ENCODE measurements at places on chromosomes 3 and 15.
A peak's percentile ranks its signal among the peaks of the same experiment; 100 is the strongest.

GRCh38 chr3:111856501-111856900 is 2.6 kb upstream of the PHLDB2 start:
- no peak for DNase-seq

GRCh38 chr3:54360320-54360719 is 238.0 kb downstream of the CACNA2D3 start:
- no peak for DNase-seq

DNA sequence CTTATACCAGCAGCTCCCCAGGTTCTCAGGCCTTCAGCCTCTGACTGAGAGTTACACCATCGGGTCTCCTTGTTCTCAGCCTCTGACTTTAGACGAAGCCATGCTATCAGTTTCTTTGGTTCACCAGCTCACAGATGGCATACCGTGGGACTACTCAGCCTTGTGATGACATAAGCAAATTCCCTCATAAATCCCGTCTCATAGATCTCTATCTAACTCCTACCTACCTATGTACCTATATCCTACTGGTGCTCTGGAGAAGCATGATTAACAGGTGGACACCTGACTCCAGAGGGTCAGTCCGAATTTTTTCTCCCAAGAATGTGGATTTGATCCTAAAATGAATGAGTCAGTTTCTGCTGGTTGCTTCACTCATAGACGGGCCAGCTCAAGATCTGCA is 59.1 kb upstream of the CDV3 start:
- no peak for DNase-seq

GRCh38 chr3:149388531-149389417 is 11.3 kb upstream of the TM4SF1 start:
- no peak for DNase-seq

GRCh38 chr3:96101006-96101560 is 713.3 kb upstream of the EPHA6 start:
- DNase-seq, result no peak

GRCh38 chr3:128648402-128648801 is 2.2 kb downstream of the RPN1 start:
- DNase-seq, result no peak

GRCh38 chr3:39707314-39707909 is 102.0 kb upstream of the MYRIP start:
- no peak for DNase-seq

DNA sequence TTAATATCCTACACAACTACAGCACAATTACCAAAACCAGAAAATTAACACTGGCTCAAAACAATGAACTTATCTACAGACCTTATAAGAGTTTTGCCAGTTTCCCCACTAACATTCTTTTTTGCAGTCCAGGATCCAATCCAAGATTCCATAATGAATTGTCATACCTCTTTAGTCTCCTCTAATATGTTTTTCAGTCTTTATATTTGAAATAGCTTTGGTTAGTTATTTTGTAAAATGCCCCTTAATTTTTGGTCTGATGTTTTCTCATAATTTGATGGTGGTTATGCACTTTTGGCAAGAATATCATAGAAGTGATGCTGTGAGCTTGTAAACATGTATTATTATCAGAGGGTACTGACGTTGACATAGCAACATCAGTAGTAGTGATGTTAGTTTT is 124.3 kb downstream of the ISL2 start:
- no peak for DNase-seq

- DNase-seq, result no peak
These were observed 3.0 kb upstream of the HDGFL3 start for GRCh38 chr15:83210619-83211018.

- no peak for DNase-seq
These were observed 38.7 kb upstream of the FBN1 start for GRCh38 chr15:48683991-48684765.

DNA sequence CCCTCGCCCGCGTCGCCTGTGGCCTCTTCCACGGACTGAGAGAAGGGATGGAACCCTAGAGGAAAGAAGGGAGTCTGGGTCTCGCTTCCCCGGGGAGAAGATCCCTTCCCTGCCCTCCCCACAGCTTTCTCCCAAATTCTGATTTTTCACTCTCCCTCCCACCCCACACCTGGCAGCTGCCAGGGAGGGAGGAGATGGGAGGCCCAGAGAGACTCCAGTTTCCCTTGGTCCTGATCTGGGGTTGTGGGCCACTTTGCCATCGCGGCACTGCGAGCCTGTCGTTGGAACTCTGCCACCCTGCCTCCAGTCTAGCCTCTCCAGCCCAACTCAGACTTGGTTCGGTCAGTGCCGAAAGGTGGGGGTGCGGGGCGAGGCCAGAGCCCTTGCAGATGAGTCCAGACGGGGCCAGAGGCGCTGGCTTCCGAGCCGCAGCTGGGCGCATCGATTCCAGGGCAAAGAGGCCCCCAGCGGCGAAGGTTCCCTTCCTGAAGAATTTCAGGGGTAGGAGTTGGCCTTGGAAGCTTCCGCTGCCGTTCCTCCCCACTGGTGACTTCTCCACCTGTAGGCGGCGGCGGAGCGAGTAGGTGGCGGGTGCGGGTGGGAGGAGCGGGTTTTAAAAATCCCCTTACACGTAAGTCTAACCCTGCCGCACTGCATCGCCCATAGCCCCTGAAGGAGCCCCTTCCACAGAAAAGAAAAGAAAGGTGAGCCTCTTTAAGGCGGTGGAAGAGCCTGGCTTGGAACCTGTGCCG is 5.2 kb downstream of the WNT5A start:
- no peak for DNase-seq

GRCh38 chr15:62592920-62593319 is 427.8 kb upstream of the C2CD4B start:
- no peak for DNase-seq

GRCh38 chr15:37108381-37109167 is 8.2 kb upstream of the MEIS2 start:
- no peak for DNase-seq

DNA sequence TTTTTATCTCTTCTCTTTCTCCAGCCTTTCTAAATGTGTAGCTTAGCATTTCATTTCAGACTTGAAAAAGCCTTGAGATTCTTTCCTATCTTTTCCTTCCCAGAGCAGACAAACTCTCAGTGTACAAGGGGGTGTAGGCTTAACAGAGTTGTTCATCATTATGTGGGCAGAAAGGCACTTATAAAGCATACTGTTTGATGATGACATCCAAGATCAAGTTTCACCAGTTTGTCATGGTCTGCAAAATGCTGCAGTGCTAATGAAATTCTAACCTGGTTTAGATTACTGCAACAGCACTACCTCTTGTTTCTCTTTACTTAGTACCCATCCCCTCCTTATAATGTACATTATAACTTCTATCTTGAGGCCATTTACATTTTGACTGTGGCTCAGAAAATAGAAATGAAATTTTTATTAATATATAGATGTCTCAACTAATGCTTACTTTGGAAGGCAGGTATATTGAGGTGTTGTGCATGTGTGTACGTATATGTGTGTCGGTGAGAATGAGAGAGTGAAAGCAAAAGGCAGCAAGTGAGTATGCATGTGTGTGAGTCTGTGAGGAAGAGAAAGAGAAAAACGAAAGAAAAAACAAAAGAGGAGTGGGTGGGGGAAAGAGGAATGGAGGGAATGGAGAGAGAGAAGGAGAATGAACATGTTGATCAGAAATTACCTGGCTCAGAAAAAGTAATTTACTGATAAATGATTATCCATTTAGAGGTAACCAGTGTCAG is 1043.6 kb downstream of the TUSC7 start:
- DNase-seq, result no peak

- no peak for DNase-seq
These were observed 284.7 kb upstream of the STT3B start for GRCh38 chr3:31247850-31248562.

- DNase-seq, result no peak
These were observed 760.1 kb downstream of the ZNF385D start for GRCh38 chr3:20990896-20991295.

DNA sequence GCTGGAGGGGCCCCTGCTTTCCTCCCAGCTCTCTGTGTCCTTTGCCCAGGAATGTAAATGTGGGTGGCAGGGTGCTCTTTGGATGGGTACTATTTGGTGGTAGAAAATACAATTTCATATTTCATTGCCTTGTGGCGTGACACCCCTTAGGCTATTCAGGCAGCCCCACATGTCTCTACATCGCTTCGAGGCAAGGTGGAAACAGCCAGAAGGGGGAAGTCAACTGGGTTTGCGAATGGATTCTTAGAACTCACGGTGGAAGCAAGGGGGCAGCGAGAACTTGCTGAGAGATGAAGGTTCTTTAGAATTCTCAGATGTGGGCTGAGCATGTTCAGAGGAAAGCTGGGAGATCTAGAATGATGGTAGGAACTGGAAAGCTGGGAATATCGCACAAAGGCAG is 25.3 kb downstream of the PLA2G4D start:
- DNase-seq, result no peak

GRCh38 chr15:89034305-89034704 is 54.0 kb upstream of the ABHD2 start:
- no peak for DNase-seq

DNA sequence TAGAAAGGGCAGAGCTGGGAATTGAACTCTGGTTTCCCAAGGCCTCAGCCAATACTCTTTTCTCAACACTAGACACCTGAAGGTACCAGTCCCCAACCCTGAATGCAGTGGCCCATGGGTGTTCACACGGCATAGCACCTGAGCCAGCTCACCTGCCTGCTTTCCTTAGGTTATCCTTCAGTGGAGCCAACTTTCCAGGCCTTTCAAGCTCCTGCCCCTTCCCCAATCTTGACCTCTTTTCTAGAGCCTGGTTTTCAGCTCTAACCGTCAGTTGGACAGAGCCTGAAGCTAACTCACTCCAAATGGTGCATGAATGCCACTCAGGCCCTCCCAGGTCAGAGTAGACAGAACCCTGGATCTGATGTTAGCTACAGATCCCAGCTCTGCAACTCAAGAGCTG is 66.1 kb upstream of the ITGA11 start:
- DNase-seq, result no peak

GRCh38 chr3:126888186-126888760 is 94.6 kb upstream of the PLXNA1 start:
- no peak for DNase-seq

GRCh38 chr3:138594150-138594934 is at the start of gene CEP70:
Gene CEP70 (minus strand): TSS chr3:138594260. CDS start chr3:138572927, 21,333 bp downstream.
- peak; percentile 86 for DNase-seq

DNA sequence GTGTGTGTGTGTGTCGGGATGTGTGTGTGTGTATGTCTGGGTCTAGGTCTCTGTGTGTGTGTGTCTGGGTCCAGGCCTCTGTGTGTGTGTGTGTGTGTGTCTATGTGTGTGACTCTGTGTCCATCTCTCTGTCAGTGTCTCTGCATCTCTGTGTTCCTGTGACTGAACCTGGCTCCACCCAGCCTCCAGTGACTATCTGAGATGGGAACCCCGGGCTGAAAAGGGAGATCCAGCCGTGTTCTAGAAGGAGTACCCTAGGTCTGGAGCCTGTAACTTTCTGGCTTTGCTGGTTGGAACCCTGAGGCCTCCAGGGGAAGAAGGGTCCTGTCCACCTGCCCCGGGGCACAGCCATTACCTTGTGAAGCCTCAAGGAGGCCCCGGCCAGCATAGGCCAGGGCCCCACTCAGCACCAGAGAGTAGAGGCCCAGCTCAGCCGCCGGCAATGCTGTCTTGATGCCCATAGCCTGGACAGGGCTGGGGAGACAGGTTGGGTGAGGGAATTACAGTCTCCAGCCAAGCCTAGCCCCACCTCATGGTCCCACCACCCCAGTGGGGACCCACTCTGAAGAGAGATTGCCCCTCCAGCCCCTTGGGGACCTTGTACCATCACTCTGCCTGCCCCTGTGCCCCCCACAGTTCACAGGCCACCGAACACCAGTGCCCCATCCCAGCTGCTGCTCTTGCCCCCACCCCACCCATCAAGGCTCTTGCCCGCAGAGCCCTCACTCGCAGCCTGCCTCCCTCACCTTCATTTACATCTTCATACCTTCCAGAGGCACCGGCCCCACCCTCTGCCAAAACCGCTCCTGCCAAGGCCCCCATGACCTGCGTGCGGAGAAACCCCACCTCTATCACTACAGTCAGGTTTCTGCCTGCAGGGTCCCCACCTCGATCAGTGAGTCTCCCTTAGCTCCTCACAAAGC is 2.0 kb downstream of the HHATL start:
- no peak for DNase-seq

DNA sequence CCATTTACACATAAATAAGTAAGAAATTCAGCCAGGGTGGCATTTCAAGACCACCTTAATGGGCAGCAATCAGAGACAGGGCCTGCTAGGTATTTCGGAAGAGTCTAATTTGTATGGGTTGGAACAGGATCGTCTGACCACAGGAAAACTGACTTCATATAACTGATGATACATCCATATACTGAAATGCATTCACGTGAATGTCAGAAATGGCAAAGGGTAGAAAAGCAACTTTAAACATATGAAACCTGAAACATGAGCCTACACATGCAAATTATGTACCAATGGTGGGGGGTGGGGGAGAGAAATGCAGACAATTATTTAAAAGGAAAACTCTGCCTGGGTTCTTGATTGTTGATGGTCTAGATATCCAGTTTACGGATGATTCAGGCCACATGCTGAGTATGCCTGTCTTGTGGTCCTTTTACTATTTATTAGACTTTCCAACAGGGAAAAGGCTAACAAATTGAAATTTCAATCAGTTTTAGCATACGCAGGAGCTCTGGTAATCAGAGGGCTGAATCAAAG is 582.2 kb downstream of the FOXP1 start:
- DNase-seq, result no peak

DNA sequence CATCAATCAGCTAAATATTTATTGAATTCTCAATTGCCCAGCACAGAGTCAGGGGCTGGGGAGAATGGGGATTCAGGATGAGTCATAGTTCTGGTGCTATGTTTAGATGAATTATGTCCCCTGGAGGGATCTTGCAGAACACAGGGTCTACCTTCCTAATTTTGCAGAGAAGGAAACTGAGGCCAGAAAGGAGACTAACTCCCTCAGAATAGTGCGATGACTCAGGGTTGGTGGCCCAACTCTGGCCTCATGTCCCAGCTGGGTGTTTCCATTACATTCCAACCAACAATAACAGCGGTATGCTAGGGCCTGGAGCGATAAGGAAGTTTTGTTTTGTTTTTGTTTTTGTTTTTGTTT is 270.9 kb downstream of the TLE3 start:
- no peak for DNase-seq

GRCh38 chr3:130849091-130849552 is 44.8 kb upstream of the ATP2C1 start:
- DNase-seq, result no peak

- DNase-seq, result no peak
These were observed 221.4 kb downstream of the NR1D2 start for GRCh38 chr3:24166515-24166914.

DNA sequence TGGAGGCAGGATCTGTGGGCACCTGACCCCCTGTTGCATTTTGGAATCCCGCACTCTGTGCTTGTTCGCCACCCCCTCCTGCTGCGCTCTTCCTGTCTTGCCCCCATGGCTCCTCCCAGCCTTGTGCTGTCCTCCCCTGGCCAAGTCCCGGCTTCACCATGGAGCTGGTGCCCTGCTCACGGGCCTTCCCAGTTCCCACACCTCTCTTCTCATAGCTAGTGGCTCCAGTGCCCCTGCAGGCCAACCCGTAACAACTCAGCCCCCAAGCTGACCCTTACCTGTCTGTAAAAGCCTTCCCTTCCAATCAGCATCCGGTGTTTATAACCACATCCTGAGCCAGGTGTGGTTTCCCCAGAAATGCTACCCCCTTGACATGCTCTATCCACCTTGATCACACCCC is 407.7 kb upstream of the C2CD4B start:
- DNase-seq, result no peak
